ENCODE measurements at places on chromosomes 2 and 18.

DNA sequence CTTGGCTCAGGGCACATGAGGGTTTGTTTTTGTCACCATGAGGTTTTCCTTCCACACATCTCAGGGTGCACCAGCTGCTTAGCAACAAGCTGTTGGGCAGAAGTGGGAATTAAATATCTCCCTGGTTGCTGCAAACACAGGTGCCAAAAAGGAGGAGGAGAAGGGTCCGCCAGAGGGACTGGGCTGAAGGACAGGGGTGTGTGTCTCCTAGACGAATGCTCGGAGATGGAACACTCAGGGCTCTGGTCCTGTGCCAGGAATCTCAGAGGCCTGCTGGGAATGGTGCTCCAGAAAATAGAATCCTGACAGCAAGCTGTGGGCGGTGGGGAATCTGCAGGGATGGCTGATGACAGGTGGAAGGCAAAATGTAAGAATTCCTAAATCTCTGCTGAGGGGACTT is 94.5 kb downstream of the VSNL1 start:
- no peak for DNase-seq

- no peak for DNase-seq
Observed at GRCh38 chr2:77397763-77398162, 124.4 kb downstream of the LRRTM4 start.

DNA sequence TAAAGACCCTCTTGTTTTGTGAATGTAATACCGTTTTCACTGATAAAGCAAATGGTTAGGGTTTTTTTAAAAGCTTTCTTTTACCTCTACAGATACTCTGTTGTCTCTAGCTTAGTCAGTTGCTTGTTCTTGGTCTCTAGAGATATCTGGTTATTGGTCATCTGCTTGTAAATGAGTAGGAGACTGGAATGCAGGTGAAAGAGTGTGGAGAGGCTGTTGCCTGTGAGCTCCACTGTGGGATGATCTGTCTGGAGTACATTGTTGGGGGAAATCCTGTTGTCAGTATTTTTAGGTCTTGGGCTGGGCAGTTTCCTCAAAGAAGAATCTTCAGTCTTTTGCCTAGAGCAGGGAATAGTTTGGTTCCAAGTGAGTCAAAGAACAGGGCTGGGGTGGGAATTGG is 67.7 kb downstream of the SMCHD1 start:
- no peak for DNase-seq

GRCh38 chr2:150466741-150467620 is 20.5 kb downstream of the RND3 start:
- no peak for DNase-seq

DNA sequence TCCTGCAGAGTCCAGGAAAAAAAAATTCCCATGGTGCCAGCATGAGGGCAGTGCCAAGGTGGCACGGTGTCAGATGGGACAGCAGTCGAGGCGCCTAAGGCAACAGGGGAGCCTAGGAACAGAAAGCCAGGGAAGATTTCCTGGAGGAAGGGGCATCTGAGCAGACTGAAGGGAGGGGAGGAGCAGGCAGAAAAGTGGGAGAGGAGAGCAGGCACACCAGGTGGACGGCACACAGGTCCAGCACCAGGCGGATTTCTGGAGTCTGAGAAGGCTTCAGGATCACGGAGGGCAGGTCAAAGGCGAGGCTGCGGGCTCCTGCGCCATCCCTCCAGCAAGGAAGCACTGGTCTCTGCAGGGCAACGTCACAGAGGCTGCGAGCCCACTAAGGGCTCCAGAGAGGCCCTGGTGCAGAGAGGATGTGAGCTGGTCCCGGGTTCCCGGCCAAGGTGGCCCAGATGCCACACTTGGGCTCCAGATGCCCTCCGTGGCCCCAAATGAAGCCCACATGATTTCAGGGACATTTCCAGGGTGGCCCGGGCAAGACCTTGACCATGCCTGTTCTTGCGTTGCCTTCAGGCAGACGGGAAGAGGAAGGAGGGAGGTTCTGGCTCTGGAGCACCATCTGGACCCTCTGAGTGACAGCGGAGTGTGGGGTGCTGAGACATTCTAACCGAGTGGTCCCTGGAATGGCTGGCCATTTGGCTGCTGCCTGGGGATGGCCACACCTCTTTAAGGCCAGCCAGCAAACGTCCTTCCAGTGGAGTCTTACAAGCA is 4.1 kb downstream of the HS6ST1 start:
- no peak for DNase-seq

- DNase-seq, result no peak
Observed at GRCh38 chr2:8981876-8982275, 21.6 kb downstream of the MBOAT2 start.

DNA sequence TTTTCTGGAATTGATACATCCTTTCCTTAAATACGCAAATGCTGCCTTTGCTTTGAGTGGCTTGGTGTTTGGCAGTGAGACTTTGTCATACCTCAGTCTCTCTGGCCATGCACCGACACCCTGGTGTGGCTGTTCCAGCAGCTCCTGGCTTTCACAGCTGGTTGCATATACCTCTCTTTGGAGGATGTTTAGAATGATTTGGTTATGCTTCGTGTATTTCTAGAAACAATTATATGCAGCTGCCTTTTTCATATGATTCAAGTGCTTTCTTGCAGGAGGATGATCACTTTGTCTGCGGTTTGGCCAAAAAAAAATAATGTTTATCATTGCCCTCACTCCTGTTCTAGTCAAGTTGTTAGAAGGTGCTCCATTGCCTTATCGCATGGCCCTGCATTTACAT is 95.0 kb upstream of the EML6 start:
- DNase-seq, result no peak

DNA sequence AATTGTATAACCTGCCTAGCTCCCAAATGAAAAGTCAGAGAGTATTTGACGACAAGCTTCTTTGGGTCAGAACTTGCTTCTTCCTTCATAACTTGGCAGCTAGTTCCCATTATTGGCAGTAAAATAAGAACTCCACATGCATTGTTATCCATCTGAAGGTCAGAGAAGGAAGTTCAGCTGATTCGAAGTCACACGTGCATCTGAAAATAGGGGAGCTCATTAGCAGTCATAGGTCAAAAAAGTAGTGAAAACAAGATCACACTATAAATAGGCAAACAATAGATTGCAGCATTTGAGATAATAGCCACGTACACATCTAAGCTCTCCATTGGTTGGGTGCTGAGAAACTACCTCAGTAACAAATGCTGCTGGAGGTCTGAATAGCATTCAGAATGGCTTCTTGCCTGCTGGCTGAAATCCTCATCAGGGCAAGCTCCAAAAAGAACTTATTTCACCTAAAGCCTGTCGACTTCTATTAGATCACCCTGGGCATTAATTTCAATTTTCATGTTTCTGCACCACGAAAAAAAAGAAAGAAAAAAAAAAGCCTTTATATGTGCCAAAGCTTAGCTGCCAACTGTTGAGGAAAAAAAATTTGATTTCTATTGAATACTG is 1492.9 kb upstream of the CELF4 start:
- DNase-seq, result no peak

GRCh38 chr2:179655627-179656026 is 205.8 kb downstream of the ZNF385B start:
- DNase-seq, result no peak

GRCh38 chr18:2850816-2851215 is 4.0 kb downstream of the EMILIN2 start:
- DNase-seq, result no peak

DNA sequence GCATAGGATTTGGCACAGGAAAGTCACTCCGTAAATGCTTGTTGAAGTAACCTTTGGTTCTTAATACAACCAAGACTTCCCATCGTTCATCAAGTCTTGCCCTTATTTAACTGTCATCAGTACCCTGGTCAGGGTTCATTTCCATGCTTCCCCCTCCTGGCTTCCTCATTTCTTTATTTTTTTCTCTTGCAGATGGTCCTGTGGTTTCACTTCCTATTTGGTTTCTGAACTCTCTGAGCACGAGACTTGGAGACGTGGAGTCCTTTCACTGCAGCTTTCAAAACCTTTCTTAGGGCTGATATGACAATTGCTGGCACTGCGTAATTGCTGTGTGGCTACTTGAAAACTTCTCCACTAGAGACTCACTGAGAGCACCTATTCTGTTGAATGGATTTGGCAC is 59.9 kb upstream of the PID1 start:
- DNase-seq, result no peak

DNA sequence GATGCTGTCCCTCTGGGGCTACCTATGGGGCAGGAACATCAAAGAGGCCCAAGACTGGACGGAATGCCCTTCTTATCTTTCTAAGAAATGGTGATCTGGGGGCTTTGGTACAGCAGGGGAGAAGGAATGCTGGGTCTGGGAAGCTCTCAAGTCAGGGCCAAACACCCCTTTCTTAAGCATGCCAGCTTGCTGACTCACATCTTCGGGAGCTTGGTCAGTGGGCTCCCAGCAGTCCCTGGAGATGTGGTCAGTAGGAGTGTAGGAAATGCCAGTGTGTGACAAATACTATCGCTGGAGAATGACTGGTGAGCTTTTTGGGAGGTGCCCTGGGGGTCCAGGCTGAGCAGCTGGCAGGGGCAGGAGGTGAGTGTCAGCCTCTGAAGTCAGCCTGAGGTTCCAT is 105.0 kb upstream of the CDC42EP3 start:
- no peak for DNase-seq

DNA sequence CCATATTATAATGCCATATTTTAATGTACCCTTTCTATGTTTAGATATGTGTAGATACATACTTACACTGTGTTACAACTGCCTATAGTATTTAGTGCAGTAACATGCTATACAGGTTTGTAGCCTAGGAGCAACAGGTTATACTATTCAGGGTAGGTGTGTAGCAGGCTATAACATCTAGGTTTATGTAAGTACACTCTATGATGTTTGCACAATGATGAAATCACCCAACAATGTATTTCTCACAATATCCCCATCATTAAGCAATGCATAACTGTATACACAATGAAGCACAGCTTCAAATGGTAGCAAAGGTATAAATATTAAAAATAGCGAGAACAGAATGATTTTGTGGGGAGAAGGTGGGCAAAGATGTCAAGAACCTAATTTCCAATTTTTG is 117.8 kb downstream of the DYM start:
- no peak for DNase-seq

GRCh38 chr2:11080253-11081115 is 74.8 kb upstream of the SLC66A3 start:
- DNase-seq, result no peak

GRCh38 chr2:20501974-20502373 is 55.1 kb downstream of the RHOB start:
- DNase-seq, result no peak

GRCh38 chr2:46493241-46493970 is 14.0 kb downstream of the TMEM247 start:
- DNase-seq, result no peak

DNA sequence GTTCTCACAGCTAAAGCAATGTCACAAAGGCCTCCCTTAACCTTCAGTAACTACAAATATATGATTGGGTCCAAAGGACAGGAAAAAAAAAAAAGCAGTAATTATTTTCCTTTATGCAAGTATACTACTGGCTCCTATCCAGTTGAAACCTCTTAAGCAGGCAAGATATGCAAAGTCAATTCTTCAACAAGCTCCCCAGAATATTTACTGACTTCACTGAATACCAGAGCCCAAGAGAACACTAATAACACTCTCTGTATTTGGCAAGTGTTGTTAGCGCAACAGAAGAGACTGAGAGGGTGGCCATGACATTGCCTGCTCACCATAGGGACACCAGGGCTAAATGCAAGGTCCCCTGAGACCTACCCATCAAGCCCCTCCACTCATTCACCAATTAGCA is 74.5 kb downstream of the AP1S3 start:
- no peak for DNase-seq

GRCh38 chr2:69911985-69912563 is 2.8 kb upstream of the MXD1 start:
- DNase-seq, result no peak

GRCh38 chr2:118059919-118060478 is 28.3 kb upstream of the INSIG2 start:
- DNase-seq, result no peak

DNA sequence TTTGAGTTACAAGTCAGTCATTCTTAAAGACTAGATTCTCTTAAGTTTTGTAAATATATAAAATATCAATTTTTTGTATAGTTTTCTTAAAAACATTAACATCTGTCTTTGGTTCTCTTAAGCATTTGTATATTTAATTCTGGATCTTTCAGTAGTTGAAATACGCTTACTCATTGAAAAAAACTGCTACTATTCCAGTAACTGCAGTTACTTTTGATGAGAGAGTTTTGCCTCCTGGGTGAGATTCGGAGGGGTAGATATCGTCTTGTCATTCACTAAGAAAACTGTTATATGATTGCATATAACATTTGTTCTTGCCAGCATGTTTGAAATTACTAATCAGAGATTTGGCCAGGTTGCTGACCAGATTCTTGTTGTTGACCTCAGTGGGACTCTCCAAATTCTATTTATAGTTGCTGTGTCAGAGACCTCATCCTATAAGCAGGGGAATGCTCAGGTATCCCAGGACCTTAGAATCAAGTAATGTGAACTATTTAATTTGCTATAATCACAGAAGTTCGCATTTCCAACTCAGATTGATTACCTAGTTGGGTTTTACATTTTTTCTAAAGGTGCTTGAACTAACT is 7.9 kb downstream of the AGPS start:
- DNase-seq, result no peak

- no peak for DNase-seq
Observed at GRCh38 chr2:133421516-133422324, 146.5 kb downstream of the NCKAP5 start.

DNA sequence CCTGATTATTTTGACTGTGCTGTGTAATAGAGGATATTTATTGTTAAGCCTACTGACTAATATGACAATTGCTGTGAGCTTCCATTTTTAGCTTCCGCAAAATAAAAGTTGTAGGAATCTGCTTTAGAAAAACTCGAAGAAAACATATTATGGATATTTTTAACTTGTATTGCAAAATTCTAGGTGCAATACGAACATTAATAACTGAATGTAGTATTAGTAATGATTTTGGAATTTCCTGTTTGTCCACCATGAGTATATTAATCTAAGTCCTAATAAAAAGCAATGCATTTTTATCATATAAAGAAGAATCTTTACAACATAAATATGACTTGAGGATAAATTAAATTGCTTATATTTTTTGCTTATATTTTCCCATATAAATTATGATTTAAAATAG is 2.4 kb upstream of the DSC3 start:
- no peak for DNase-seq

GRCh38 chr2:26471766-26472706 is 5.9 kb downstream of the OTOF start:
- DNase-seq, result no peak

DNA sequence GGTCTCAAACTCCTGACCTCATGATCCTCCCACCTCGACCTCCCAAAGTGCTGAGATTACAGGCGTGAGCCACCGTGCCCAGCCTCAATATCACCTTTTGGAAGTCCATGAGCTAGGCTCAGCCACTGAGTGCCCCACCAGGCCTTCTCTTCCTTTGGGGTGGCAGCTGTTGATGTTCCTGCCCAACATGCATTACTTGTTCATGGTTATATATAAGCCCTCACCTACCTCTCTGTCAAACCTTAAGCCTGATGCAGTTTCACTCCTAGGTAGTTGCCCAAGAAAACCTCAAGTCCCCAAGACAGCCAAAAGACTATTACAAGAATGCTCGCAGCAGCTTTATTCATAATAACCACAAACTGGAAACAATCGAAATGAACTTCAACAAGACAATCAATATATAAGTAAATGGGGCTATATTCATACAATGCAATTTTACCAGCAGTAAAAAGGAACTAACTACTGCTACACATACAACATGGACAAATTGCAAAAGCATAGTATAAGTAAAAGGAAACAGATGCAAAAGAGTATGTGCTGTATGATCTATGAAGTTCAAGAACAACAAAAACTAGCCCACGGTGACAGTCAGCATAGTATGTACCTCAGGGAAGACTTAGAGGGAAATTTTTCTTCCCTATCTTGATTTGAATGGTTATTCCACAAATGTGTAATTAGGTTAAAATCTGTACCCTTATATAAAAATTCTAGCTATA is 59.6 kb upstream of the REL start:
- DNase-seq, result no peak
